Stimulated activated CD4-positive, alpha-beta T cell treated with anti-CD3 and anti-CD28 coated beads, Interleukin-2, amount 100 ng/mL, for 4 hours (primary cell): ENCODE measurements at places on chromosomes 4 and X.

DNA sequence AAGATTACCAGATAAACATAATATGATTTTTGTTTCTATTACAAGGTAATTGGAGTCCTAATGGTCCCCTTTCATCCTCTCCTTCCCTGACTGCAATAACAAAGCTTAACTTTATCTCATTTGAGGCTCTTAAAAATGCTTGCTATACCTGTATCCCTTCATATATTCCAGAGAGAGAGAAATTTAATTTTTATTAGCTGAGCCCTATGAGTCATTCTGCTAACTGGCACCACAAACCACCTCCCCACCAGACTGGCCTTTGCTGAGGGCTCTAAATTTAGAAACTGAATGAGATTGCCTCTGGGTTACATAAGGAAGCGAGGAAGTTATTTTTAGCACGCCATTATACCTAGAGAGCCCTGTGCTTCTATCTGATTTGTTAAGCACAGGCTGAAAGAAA, 27.4 kb downstream of the CBLL2 start:
- no peak for DNase-seq

DNA sequence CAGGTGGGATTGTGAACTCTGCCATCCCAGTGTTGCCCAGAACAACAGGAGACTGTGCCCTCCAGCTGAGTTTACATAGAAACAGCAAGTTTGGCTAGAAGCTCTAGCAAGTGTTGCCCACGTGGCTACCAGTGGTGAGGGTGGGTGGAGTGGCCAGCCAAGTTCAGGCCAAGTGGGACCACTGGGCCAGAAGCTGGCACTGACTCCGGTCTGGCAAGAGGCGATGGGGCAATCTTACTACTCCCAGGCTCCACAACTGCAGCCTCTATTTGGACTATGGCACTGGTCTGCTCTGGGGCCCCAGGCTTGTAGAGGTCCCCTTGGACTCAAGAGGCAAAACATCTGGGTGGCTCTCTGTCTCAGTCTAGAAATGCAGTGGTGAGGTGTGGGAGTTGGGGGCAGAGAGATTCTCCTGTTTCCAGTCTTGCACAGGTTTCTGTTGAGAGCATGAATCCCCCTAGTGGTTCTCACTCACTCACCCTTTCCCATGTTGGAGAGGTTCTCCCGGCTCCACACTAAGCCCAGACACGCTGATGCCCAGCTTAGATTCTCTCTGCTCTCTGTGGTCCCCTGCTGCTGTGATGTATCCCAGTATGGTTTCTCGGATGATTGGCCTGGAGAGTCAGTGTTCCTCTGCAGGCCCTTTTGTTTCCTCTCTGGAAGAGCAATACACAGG, 615.3 kb downstream of the PDHA2 start:
- DNase-seq, result no peak

GRCh38 chrX:15177316-15177715, 92.6 kb downstream of the ASB9 start:
- DNase-seq, result no peak

- DNase-seq, result no peak
Measured at GRCh38 chrX:12360986-12361598, 222.8 kb downstream of the FRMPD4 start.

- no peak for DNase-seq
Measured at GRCh38 chr4:39231660-39232059, 49.3 kb downstream of the WDR19 start.

DNA sequence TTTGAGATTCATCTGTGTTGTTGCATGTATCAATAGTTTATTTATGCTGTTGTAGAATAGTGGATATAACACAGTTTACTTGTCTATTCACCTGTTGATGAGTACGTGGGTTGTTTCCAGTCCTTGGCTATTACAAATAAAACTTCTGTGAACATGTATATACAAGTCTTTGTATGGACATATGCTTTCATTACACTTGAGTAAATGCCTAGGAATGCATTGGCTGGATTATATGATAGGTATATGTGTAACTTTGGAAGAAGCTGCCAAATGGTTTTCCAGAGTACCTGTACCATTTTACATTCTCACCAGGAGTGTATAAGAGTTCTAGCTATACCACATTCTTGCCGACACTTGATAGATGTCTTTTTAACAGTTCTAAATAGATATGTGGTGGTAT, 16.5 kb downstream of the ART3 start:
- DNase-seq, result no peak

DNA sequence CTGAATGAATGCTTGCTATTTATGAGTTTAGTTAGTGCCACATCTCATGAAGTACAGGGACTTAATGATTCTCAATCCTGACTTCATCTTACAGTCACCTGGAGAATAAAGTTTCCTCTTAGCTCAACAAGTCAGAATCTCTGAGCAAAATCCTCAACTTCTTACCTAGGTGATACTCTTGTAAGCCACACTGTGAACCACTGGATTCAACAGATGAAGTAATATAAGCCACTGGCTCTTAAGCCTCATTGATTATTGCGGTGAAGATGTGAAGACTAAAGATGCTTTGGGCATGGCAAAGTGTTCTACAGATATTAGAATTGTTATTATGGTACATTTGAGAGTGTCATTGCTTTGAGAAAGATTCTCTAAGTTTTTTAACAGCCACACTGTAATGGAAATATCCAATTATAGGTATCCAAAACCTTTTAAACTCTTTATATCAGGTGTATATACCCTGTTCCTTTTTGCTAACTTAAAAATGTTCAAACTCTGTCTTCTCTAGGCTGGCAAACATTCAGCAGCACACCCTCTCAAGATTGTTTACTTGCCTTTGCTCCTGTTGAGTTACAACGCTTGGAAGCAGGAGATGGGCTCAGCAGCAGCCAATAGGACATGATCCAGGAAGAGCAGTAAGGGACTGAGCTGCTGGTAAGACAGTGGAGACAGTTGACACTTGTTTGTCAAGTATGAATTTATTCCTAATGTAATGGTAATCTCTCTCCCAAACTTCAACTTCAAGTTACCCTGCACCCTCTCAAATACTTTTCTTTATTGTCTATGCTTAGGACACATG, 43.4 kb downstream of the TET2 start:
- no peak for DNase-seq

GRCh38 chr4:8688041-8688907, 95.7 kb downstream of the CPZ start:
- no peak for DNase-seq

DNA sequence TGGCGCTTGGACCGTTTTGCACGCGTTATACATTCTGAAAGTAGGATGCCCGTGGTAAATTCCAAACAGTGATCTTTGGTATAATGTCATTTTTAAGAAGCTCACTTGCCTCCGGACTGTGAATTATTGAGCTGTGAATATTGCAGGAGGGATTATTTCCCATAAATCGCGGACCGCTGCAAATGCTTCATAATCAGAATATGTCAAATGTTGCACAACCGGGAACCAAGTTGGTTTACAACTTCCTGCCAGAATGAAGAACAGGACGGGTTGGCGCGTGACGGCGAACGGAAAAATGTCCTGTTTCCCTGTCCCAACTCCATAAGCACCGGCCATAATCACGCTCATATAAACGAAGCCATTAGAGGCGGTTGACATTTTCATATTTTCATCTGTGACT, 67.6 kb downstream of the SHOX start:
- DNase-seq, result no peak

DNA sequence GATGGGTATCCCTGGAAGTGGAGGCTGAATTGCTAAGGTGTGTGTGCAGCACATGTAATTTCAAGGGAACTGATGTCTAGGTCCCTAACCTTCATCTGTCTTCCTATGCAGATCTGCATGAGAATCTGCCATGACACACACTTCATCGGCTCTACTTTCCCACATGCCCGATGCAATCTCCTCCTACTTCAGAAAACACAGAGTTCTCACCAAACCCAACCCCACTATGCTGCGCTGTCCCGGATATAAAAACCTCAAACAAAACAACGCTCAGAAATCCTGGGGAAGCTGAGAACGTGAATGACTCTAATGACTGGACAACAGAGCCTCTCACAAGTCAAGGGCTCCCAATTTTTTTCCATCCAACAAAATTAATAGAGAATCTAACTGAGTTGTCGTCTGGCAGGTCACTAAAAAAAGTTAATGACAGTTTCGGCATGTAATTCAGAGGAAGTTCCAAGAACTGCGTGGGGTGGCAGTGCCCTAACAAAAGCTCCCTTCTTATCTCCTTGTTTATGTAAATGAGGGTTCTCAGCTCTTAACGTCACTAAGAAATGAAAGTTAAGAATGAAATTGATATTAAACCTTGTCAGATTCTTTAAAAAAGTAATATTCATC, 39.0 kb downstream of the STX18 start:
- DNase-seq, result no peak

DNA sequence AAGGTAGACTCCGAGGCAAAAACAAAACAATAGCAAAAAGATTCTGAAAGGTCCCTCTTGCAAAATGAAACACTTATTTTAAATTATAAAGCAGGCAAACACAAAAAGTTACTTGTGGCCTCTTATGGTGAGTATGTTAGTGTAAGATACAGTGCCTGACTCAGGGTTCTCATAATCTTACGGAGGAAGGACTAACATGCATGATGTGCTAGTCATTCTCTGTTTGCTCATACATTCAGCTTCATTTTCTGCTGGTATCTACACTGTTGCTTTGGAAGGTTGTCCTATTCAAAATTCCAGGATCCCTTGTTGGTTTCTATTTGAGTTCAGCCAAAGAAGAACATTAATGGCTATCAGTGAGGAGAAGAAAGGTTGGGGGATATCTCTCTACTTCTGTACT, 249.1 kb upstream of the FAM47A start:
- DNase-seq, result no peak
